ENCODE measurements at places on chromosomes 2 and 18.
A peak's percentile ranks its signal among the peaks of the same experiment; 100 is the strongest.

GRCh38 chr18:2881088-2881839 is 34.5 kb downstream of the EMILIN2 start:
- DNase-seq = no peak

GRCh38 chr2:30985493-30986230 is 152.6 kb downstream of the GALNT14 start:
- no peak for DNase-seq

GRCh38 chr2:190467575-190468083 is 59.5 kb downstream of the MFSD6 start:
- DNase-seq = no peak

GRCh38 chr2:160977854-160978253 is 182.4 kb upstream of the TANK start:
- DNase-seq = no peak

GRCh38 chr2:54789878-54790277 is 66.4 kb downstream of the EML6 start:
- DNase-seq = no peak

- no peak for DNase-seq
These were observed 436.6 kb downstream of the IRS1 start for GRCh38 chr2:226362980-226363379.

- DNase-seq = no peak
These were observed 50.2 kb upstream of the KCNE4 start for GRCh38 chr2:223001797-223002175.

DNA sequence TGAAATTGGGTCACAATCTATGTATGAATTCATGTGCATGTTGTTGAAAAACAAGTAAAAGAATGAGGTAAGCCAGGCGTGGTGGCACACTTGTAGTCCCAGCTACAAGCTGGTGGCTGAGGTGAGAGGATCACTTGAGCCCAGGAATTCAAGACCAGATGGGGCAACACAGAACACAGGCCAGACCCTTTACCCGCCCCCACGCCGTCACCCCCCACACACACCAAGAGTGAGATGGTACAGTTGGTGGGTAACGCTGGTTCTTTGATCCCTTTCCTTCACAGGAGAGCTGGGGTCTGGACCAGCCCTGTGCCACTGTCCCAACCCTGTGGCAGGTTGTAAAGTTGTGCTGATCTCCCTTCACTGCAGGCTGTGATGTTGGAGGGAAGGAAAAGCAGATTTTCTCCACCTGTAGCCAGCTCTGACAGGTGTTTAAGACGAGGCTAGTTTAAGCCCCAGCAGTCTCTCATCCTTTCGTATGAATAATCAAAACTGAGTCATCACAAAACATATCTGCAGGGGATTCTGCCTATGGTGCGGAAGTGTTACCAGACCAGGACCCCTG is 13.6 kb downstream of the B3GNT2 start:
- DNase-seq = no peak

GRCh38 chr2:190563109-190563508 is 28.6 kb upstream of the NEMP2 start:
- DNase-seq = no peak

- no peak for DNase-seq
These were observed 6.4 kb downstream of the LGALSL start for GRCh38 chr2:64460330-64460729.

DNA sequence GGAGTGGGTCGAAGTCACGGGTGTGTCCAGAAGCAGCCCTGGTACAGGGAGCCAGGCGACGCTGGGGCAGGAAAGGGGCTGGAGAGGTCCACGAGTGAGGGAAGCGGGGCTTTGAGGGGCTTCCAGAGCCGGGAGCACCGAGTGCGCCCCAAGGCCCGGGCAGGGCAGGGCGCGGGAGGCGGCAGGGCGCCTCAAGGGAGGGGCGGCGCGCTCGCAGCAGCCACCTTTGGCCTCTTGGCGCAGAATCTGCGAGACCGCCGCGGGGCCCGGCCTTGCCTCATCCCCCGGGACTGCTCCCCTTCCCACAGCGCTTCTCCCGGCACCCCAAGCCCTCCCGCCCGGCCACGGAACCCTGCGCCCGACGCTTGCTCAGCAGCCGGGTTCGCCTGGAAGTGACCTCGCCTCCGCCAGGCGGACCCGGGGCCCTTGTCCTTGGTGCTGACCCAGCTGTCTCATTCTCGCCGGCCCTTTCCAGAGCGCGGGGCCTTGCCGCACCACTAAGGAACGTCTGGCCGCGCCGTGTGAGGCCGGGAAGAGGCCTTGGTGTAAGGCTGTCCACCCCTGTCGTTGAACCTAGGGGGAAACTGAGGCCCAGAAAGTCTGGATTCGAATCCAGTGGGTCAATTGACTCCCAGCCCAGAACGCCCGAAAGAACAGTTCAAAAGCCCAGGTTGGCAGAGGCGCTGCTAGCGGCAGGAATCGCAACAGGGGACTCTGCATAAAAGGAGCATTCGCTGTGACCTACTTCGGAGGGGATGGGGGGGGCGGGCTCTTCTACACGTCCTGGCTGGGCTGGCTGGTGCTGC is 584 bp upstream of the DNER start:
- peak; percentile 80 for DNase-seq

- DNase-seq = no peak
These were observed 37.5 kb downstream of the DDX1 start for GRCh38 chr2:15628899-15629855.

DNA sequence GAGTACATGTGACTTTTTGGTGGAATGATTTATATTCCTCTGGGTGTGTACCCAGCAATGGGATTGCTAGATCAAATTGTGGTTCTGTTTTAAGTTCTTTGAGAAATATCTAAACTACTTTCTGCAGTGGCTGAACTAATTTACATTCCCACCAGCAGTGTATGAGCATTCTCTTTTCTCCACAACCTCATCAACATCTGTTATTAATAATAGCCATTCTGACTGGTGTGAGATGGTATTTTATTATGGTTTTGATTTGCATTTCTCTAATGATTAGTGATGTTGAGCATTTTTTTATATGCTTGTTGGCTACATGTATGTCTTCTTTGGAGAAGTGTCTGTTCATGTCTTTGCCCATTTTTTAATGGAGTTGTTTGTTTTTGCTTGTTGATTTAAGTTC is 267.4 kb upstream of the NT5C1B start:
- no peak for DNase-seq

DNA sequence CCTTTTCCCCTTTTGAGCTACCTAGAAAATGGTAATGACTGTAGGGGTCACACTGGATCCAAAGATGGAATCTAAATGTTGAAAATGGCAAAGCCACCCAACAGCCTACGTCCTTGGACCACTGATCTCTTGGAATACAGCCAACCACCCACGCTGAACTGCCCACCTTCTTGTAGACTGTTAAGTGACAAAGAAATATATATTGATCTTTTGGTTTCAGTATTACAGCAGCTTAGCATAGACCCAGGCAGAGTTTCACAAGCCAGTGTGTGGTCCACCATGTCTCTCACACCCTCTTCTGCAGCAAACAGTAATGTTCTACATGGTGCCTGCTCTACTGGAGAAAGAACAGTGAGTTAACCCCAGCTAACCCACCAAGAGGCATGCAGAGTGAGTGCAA is 20.2 kb downstream of the CACNB4 start:
- no peak for DNase-seq

- no peak for DNase-seq
These were observed 4.8 kb downstream of the MFSD6 start for GRCh38 chr2:190412966-190413365.

GRCh38 chr2:158312981-158313380 is 143.6 kb downstream of the CCDC148 start:
- DNase-seq = no peak

GRCh38 chr2:143700865-143701264 is 571.6 kb downstream of the ARHGAP15 start:
- no peak for DNase-seq

DNA sequence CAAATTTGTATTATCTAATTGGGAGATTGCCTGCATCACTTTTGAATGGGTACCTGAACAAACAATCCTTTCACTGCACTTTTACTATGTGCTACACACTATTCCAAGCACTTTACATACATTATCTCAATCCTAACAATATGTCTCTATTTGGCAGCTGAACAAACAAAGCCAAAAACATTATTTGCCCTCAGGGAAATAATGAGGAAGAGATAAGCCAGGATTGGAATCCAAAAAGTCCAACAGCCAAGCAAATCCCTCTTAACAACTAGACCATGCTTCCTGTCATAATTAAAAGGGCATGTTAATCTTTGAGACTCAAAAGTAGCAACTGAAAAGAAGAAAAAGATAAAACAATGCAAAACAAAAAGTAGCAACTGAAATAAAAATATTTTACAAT is 32.1 kb downstream of the RPRD1A start:
- no peak for DNase-seq

DNA sequence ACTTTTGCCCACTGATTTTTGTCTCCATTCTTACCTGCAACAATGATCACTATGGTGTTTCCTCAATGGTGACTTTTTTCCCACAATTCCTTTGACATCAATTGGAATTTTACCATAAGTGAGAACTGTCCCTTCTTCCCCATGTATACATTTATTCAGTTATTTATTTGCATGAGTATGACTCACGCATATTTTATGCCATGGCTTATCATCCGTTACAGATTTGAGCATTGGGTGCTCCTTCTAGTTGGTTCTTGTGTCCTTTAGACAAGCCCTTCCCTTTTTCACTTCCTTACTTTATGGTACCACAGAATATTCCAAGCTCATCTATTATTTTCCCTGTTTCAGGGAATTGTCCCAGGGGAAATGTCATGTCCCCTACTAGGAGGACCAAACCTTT is 7.6 kb downstream of the COX5B start:
- no peak for DNase-seq

GRCh38 chr2:19802086-19802841 is 99.5 kb downstream of the TTC32 start:
- no peak for DNase-seq

- DNase-seq = no peak
These were observed 8.0 kb downstream of the AGFG1 start for GRCh38 chr2:227479865-227480475.

GRCh38 chr2:54770211-54770610 is 46.7 kb downstream of the EML6 start:
- no peak for DNase-seq

GRCh38 chr2:1731447-1731962 is 12.8 kb downstream of the PXDN start:
- DNase-seq = no peak

DNA sequence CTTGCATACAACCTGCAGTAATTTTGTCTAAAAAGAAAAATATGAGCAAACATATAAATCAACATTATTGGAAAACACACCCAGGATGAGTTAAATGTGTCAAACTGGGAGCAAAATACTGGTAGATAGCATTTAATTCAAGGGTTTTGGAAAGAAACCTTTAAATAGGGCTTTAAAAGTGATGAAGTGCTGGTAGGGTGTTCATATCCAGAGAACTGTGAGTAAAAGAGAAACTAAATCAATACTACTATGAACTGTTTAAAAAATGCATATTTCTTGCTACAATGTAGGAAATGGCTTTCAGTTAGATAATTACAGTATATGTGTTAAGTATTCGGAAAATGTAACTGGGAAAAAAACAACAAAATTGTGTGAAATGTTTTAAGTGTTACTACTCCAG is 117.8 kb downstream of the ATAD2B start:
- DNase-seq = no peak

DNA sequence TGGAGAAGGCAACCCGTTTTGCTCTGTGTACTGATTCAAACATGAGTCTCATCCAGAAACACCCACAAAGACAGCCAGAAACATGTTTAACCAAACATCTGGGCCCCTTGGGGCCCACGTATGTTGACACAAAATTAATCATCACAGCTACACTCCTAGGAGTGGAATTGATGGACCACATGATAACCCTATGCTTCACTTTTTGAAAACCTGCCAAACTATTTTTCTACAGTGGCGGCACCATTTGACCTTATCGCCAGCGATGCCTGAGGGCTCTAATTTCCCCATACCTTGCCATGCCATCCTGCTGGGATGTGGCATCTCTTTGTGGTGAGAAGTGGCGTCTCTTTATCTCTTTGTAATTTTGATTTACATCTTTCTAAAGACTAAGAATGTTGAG is 38.5 kb downstream of the PSMG2 start:
- no peak for DNase-seq

GRCh38 chr2:119463136-119463535 is 31.5 kb downstream of the TMEM37 start:
- DNase-seq = no peak

DNA sequence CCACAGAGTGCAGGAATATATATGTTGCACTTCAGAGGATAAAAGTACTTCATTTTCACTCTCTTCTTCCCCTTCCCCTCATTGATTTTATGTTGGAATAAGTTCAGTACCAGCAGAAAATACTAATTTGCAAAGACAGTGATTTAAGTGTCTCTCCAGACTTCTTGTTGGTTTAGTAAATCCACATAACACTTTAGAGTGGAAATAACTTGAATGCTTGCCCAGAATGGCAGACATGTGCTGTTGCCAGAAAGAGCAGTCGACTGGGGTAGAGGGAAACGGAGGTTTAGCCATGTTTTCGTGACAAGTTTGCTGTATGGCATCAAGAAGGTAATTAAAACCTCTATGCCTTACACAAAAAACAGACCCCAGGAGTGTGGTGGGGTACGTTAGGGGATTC is 246.0 kb upstream of the CXCR4 start:
- no peak for DNase-seq

DNA sequence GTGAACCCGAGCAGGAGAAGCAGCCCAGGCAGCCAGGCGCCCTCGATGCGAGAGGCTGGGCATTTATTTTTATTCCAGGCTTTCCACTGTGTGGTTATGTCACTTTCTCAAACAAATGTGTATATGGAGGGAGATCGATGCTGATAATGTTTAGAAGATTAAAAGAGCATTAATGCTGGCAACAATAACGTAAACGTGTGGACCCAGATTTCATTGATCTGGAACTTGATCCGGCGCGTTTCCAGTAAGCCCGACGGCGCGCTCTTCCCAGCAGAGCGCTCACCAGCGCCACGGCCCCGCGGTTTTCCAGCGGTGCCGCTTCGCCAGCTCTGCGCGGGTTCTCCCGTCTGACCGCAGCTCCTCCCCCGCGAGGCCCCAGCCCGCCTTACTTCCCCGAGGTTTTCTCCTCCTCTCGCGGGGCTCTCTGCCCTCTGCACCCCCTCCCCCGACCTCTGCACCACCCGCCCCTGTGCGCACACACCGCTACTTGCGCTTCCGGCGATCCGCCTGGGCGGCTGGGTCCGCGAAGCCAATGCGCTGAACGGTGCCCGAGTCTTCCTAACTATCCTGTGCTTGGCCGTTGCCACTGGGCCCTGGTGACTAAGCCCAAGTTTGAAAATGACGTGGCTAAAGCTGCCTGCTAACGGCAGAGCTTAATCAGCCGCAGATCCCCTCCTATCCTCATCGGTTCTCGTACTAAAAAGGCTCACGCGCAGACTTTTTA is 6.1 kb downstream of the ONECUT2 start:
- no peak for DNase-seq

GRCh38 chr2:193943406-193943960 is 1713.5 kb upstream of the SLC39A10 start:
- DNase-seq = no peak

- no peak for DNase-seq
These were observed 62.7 kb downstream of the ASAP2 start for GRCh38 chr2:9269295-9269694.

DNA sequence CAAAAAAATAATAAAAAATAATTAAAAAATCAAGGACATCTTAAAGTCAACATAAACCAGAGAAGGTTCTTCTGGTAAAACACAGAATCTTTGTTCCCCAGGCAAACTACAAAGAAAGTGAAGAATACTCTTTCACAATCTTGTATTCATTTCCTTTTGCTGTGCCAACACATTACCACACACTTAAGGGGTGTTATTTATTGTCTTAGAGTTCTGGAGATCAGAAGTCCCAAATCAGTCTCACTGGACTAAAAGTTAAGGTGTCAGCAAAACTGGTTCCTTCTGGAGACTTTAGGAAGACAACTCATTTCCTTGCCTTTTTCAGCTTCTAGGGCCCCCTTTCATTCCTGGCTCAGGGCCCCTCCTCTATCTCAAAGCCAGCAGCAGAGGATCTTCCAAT is 12.2 kb upstream of the CAB39 start:
- DNase-seq = no peak
